Fibroblast of gingiva (primary cell): ENCODE measurements at places on chromosomes 1 and 21.
A peak's percentile ranks its signal among the peaks of the same experiment; 100 is the strongest.

DNA sequence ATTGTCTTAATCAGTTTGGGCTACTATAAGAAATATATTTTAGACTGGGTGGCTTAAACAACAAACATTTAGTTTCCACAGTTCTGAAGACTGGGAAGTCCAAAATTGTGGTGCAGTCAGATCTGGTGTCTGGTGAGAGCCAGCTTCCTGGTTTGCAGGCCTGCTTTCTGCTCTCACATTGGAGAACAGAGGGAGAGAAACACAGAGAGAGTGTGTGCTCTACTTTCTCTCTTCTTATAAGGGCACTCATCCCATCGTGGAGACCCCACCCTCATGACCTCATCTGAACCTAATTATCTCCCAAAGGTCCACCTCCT, 4.1 kb downstream of the LEPR start:
- no peak for DNase-seq

DNA sequence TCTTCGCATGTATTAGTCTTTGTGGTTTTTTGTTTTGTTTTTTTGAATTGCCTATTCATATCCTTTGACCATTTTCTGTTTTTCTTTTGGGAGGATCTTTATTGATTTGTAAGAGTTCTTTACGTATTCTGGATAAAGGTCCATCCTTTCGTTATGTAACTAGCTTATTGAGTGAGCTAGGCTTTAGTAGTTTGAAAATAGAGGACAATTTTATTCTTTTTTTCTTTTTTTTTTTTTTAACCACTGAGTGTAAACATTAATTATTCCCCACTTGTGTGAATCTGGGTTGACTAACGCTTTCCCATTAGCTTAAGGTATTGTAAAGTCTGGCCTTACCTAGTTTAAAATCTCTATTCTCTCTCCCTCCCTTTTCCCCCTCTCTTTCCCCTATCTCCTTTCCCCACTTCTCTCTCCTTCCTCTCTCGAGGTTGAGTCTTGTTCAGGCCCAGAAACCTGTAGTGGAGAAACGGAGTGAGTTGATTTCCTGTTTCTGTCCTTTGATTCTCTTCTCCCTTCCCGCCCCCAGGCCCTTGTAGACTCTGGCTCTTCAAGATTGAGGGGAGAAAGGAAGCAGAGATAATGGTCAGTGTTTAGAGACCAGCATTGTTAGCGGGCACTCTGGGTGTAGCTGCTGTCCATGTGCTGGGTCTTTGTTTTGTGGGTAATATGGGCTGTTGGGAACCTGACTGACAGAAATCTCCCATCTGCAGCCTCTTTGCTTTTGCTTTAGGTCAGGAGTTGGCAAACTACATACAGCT, 1.5 kb downstream of the MORC3 start:
- DNase-seq, result no peak

- no peak for DNase-seq
Measured at GRCh38 chr1:3892748-3893147, 7.3 kb downstream of the C1orf174 start.

- no peak for DNase-seq
Measured at GRCh38 chr1:207494171-207494570, 1.8 kb upstream of the CR1 start.

- no peak for DNase-seq
Measured at GRCh38 chr1:81225789-81226602, 574.7 kb upstream of the ADGRL2 start.

- DNase-seq, result no peak
Measured at GRCh38 chr1:21437341-21437640, 2.6 kb upstream of the NBPF3 start.

DNA sequence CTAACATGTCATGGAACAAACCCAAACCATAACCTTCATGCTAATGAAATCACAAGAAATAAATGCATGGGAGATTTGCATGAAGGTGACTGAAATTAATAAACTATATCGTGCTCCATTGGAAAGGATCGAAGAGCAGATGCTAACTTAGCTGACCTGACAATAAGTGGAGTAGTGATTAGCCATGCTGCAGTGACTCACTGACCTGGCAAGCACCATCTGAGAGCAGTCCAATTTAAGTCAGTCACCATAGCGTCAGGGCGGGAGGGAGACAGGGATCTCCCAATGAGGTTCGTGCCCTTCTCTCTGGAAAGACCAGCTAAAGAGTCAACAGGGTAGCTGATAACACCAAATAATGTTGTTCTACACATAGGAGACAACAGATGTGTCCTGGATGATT, 21.5 kb downstream of the OLIG2 start:
- DNase-seq, result peak; percentile 25

DNA sequence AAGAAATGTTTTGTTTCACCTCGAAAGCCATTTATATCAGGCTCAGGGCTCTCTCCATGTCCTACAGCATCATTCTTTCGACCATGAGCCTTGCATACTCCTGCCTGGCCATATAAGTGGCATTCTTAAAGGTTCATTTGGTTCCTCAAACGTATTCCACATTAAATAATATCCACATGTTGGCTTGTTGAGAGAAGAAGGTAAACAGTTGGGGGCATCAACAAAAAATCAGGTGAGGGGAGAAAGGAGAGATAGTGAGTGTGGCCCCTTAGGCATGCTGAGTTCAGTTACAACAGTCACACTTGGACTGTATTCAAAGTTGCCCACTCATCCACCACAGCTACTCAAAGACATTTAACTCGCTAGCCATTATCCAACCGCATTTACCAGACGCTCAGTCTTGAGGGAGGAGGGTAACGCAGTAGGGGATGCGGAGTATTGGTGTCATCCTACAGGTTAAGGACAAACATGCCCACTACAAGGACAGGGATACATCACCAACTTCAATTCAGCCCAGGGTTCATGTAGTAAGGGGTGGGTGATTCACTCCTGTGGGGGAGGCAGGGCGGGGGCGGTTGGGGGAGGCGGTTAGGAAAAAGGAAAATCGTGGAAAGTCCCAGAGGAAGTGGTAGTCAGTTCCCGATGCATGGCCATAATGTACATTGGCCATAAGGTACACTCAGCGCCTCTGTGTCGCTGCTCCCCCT, 1.4 kb downstream of the ZNF697 start:
- DNase-seq, result no peak

GRCh38 chr1:53182111-53182593, 14.5 kb upstream of the CPT2 start:
- DNase-seq, result peak; percentile 52

DNA sequence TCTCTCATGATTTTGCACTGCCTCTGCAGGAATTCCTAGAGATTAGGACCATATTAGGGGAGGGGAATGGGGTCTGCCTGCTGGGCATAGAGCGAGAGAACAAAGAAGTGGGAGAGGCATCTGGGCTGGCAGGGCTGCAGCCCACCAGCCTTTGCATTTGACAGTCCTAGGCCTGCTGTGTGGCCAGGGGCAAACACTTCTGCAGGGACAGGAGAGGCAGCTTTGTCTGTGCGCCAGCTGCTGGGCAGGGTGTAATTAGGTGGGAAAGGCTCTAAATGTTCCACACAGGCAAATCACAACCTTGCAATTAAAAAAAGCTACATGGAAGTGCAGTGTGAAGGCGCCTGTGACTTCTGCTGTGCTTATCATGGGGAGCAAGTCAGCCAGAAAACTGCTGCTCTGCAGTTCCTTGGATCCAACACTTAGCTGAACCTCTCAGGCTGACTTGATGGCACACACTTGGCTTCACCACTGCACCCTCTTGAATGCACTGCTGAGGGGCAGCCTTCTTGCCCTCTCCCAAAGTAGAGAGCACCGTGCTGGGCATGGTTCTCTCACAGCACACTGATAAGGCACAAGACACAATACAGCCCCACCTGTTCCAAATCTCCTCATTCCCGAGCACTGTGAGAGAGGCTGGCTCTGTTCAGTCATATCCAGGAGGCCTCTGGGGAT, 73.6 kb upstream of the TLR5 start:
- DNase-seq, result no peak

DNA sequence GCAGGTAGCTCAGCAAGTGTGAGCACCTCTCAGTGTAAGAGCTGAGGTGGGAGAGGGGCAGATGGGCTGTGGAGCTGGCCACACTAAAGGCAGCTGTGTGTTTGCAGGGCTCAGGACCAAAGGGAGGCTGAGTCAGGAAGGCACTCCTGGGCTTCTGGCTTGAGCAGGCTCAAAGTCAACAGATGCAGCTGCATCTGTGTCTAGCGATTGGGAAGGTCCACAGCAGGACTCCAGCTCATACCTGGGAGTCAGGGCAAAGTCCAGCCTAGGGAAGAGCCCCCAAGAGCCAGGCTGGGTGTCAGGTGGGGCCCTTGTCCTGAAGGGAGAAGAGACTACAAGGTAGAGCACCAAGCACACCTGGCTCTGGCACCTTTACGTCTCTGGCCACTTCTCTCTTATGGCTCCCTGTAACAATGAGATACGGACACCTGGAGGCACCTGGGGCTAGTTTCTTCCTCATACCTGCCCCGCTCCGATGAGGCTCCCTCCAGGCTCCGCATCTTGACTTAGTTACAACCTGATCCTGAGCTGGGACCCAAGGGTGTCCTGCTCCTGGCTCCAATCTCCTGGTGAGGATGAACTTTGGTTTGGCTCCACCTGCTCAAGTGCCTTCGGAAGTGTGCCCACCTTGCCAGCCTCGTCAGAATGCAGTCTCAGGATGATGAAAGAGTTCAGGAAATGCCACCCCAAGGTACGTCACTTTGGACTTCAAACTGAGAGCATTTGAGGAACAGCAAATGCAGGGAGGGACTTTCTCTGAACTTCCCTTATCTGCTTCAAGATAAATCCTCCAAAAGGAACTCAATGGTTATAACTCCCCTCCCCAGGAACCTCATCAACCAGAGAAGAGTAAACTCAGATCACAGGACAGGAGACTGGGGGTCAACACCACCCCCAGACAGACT, 21.5 kb upstream of the SLC2A1 start:
- DNase-seq, result no peak

- no peak for DNase-seq
Measured at GRCh38 chr1:49694251-49694827, 329.4 kb downstream of the AGBL4 start.

DNA sequence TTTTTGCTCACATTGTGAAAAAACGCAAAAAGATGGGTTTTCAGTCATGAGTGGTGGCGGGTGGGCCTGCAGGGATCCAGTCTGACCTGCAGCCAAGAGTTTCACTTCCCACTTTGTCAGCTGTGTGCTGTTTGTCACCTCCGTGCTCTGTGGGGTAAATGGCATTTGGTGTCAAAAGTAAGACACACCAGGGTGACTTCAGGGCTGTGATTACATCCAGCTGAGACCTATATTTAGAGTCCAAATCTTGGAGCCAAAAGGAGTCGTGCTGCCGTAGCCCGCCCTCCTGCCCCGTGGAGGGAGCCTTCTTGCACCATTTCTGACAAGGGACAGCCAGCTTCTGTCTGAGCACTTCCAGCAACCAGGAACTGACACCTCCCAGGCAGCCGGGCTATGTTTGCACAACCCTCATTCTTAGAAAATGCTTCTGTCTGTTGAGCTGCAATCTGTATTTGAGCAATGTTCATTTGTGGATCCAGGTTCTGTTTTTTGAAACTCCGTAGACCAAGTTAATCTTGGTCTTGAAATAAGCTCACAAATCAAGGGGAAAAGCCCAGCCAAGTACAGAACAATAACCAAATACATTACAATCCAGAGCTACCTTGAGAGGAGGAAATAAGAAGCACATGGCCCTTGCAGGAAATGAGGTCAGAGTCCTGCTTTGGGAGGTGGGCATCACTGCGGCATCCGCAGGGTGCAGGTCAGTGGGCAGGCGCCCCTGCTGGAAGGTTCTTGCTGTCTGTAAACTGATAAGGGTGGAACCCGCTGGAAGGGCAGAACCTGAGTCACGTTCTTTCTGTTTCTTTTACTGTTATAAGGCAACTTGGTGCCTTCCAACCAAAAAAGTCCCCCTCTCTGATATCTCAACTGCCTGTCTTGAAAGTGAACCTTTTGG, 14.4 kb downstream of the ABCG1 start:
- DNase-seq, result peak; percentile 36

DNA sequence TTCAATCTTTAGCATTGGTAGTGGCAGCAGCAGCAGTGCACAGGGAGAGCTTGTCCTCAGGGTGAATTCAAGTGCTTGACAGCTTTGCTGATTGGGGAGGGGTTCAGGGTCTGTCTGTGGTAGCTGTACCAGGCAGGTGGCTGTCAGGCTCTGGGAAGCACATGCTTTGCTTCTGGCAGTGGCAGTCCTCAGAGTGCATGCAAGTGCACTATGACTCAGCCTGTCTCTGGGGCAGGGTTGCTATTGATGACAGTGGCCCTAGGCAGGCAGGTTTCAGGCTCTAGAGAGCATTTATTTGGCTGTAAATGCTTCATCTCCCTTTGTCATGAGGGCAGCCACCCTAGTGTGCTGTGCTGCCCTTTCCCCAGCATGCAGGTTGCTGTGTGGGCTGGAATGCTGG, 251.9 kb upstream of the LRRC7 start:
- DNase-seq, result no peak
